ENCODE measurements at places on chromosomes 5 and 9.

DNA sequence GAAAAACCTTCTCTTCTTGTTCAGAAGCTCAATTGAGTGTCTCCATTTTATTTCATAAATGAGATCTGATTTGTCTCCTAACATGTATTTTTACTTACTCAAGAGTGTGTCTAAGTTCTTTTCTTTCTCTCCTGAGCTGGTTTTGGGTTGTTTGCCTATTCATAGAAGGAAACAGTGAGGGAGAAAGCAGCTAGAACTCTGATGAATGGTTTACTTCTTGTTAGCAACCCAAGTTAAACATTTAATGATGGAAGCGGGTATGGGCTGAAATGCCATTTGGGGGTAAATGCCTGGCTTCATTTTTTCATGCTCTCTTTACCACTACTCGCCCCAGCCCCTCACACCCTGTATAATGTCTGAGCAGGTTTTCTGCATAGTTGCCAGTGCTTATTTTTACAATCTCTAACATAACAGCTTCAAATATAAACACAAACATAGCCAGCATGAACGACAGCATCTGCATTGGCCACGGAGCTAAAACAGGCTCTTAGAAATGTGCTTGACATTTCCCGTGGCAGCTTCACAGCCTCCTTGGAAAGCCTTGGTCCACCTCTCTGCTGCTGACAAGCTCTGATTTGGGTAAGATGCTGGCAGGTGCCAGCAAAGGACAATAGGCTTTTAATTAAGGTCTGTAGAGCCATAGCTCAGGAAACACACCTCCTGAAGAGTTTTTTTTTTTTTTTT lies 321.1 kb downstream of the ARHGEF28 start:
- no peak for DNase-seq

- no peak for DNase-seq
Observed at GRCh38 chr9:124733964-124734740, 37.0 kb downstream of the NR6A1 start.

DNA sequence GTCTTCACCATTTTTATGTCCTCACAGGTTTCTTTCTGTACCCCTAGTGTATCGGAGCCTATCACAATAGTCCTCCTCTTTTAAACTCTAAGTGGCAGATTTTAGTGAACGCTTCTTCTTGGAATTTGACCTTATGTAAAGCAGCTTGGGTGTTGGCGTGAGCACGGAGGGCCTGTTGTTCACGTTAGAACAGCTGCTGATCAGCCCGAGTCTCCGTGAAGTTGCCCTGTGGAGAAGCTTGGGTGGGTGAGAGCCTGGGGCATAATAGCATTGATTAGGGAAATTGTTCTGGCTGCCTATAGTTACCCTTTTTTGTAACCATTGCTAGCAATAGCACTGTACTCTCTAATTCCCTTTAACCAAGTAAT lies 167.0 kb upstream of the OTULINL start:
- DNase-seq, result no peak

- peak; percentile 89 for DNase-seq
Observed at GRCh38 chr5:157558041-157558595, 17.5 kb downstream of the ADAM19 start.

DNA sequence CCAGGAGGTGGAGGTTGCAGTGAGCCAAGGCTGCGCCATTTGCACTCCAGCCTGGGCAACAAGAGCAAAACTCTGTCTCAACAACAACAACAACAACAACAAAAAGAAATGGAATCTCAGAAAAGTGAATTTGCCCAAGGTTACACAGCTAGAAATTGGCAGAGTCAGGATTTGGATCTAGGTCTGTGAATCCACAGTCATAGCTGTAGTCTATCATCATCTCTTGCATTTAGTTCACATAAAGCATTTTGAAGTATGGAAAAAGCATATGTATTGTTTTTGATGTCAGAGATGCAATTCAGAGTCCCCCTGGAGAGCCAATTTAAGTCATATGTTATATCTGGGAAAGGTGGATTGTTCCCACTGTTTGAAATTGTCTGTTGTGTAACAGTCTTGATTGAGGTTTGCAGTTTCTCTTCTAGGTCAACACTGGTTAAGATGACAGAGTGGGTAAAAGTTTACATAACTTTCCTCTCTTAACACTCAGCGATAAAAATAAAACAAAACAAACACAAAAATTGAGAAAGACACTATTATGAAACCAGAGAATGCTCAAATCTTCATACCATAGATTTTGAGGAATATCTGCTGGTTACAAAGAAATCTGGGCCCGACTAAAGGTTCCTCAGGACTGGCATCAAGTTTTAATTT lies 21.5 kb upstream of the GPR21 start:
- peak; percentile 32 for DNase-seq

- peak; percentile 21 for DNase-seq
Observed at GRCh38 chr9:113548221-113549041, 84.9 kb downstream of the RGS3 start.

DNA sequence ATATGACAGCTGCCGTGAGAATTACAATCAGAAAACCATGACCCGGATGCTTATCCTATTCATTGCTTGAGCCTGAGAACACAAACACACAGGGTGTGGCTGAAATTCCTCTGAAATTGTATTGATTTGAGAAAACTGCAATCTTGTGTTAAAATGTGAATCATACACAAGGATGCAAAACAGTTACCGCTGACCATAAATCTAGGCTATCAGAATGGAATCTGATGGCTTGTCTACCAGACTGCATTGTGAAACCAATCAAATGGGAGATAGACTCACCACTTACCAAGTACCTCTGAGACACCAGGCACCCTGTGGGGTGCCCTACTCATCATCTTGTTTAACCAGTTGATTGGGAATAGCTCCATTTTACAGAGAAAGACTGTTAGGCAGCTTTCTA lies 188.7 kb upstream of the MSX2 start:
- DNase-seq, result peak; percentile 89

DNA sequence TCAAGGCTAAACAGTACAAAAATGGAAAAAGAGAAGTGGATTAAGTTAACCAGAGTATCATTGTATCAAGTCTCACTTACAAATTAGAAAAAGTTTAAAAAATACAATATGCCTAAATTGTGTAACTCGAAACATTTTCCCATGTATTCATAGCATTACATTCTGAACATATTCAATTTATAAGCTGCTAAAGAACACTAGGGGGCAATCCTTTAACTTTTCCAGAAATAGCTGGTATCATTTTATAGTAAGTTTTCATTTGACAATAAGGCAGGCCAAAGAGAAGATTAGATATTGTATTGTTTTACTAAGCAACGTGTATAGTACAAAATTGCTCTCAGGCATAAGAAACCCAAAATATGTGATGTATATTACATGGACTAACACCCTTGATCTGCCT lies 234.6 kb downstream of the ADGRV1 start:
- DNase-seq, result peak; percentile 1

- no peak for DNase-seq
Observed at GRCh38 chr5:32071351-32071944, 102.7 kb downstream of the GOLPH3 start.

GRCh38 chr5:73443829-73444498 lies 4.6 kb downstream of the FOXD1 start:
- no peak for DNase-seq

DNA sequence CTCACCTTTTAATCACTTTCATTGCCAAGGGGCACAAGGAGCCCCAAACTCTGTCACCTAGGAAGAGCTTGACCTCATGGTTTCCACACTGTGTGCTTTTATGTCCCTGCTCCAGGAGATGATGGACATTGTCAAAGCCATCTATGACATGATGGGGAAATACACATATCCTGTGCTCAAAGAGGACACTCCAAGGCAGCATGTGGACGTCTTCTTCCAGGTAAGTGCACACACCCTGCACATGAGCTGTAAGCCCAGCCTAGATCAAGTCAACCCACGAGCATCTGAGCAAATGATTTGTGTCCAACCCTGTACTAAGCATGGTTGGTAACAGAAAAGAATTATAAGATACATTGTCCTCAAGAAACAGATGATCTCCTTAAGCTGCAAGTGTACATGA lies 50.8 kb upstream of the GABRP start:
- DNase-seq, result no peak

DNA sequence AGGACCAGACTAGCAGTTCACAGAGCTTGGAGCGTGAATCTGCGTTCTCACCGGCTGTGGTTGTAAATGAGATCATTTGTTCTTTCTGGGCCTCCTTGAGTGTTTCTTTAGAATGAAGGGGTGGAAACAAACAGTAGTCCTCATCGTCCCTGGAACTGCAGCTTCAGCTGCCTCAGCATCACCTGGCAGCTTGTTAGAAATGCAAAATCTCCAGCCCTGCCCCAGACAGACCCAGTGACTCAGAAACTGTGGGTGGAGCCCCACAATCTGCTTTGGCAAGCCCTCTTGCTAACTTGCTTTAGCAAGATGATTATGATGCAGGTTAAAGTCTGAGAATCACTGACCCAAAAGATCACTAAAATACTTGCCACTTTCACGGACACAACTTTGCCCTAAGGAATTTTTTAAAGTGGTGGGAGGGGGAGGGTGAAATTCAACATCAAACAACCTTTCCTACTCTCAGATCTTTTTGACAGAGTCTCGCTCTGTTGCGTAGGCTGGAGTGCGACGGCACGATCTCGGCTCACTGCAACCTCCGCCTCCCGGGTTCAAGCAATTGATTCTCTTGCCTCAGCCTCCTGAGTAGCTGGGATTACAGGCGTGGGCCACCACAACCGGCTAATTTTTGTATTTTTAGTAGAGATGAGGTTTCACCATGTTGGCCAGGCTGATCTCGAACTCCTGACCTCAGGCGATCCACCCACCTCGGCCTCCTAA lies 86.0 kb downstream of the BRINP1 start:
- no peak for DNase-seq

DNA sequence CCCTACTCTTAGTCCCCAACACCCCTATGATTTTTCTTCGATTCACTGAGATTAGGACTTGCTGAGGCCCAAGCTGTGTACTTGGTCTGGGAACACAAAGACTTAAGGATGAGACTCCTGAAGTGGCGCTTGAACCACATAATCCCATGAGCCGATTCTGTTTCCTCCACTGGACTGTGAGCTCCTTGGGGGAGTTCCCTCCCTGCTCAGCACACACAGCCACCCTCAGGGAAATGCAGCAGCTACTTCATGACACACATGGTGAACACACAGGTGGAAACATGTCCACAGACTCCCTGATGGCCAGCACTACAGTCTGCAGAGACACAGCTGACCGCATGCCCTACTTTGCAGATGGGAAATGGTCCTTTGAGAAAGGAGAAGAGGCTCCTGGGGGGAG lies 101.1 kb downstream of the C5orf15 start:
- DNase-seq, result no peak

DNA sequence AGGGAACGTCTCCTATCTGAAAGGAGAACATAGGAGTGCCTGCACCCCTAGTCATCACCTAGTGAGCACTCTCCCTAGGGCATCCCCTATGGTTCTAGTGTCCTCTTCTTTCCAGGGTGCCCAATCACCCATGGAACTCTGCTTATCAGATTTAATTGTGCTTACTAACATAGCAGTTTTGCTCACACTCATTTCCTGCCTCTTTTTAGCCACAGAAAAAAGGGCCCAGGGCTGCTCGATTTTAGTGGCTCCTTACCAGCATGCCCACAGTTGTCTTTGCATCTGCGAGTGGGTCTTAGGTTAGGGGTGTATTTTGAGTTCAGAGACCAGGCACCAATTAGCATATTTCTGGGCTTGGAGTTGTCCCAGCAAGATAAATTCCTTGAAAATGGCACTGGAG lies 1110.2 kb downstream of the TAF11L14 start:
- no peak for DNase-seq

DNA sequence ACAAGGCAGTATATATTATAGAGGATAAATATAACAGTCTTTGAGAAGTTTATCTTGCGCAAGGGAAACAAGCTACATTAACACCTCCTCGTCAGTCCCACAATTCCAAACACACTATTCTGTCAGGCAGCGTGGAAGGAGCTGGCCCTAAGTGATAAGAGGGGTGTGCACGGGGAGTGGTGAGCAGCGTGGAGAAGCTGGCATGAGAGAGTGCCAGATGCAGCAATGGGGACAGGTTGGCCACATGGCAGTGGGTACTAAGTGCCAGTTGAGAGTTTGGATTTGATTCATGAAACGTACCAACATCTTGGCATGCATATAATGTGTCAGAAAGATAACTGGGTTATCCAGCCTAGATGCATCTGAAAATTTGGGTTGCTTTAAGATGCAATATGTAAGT lies 460.2 kb downstream of the ICE1 start:
- DNase-seq, result no peak

- no peak for DNase-seq
Observed at GRCh38 chr5:6547498-6547897, 85.3 kb downstream of the NSUN2 start.

DNA sequence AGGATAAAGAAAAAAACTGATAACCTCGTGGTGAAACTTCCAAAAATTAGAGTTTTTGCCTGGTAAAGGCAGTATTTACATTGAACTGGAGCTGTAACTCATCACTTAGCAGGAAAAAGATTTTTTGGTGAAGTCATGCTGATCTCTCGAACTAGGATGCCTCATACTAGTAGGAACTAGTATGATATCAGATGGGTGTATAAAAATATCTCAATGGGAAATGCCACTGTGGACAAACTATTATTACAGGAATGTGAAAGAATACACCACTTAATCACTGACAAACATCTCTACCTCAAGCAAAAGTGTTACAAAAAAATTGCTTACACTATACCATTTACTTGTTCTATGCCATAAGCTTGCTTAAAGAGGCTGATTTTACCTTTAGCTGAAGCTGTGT lies 28.4 kb downstream of the RFX3 start:
- DNase-seq, result peak; percentile 62

DNA sequence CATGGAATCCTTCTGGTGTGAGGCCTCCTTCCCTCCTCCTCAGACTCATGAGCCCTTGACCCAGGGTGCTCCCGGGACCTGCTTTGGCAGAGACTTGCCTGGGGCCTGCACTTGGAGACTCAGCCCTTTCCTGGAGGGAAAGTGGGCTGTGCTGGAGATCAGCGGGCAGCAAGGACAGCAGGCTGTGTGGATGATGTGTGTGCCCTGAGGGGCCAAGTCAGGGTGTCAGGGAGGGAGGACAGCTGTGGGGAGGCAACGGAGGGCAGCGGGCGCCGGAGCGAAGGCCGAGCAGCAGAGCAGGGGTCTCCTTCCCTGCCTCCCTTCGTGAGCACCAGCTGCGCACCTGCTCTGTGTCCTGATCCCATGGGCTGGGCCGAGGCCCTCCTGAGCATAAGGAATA lies 6.1 kb upstream of the CSF2 start:
- DNase-seq, result no peak

DNA sequence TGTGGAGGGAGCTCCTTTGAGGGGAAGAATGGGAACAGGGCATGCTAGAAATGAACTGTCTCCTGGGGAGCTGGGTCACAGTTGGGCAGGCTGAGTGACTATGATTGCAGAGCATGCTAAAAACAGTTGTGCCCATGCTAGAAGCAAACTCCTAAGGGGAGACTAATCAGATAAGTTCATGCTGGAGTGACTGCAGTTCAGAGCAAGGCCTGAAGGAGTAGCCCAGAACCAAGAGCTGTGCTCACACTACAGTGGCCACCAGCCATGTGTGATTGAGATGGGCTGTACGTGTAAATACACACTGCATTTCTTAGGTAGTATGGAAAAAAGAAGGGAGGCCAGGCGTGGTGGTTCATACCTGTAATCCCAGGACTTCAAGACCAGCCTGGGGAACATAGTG lies 10.3 kb upstream of the AK1 start:
- no peak for DNase-seq
